Activated CD4-positive, alpha-beta T cell treated with anti-CD3 and anti-CD28 coated beads for 1 hour (primary cell): ENCODE measurements at places on chromosomes 4 and X.

GRCh38 chr4:99808260-99808857 lies 8.3 kb upstream of the DAPP1 start:
- DNase-seq = peak; percentile 60

DNA sequence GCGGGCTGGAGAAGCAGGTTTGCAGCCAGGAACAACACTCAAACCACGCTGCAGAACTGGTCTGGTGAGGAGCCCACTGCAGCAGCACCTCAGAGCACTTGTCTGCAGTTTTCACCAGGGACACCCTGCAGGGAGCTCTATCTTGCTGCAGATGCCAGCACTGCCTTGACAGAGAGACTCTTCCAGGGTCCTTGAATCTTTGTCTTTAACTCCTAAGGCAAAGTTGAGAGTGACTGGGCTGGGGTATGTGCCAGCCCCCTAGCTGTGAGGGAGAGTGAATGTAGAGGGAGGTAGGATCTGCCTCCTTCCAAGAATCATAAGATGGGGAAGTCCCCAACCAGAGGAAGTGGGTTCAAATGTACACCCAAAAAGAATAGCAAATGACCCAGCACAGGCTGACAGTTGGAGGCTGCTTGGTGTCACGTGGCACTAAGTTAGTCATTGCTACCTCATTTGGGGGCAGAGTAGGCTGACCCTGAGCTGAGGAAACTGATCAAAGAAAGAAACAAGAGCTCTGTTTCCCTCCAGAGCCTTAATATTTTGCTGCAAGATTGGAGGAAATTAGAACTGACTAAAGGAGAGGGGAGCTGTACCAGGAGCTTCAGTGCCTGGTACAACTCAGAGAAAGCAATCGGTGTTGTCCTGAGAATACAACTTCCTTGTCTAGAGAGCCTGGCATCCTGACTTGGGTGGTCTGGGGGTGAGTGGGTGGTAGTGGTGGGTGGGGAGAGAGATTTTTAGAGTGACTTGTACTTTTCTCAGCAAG lies 28.2 kb upstream of the HUWE1 start:
- DNase-seq = peak; percentile 12

DNA sequence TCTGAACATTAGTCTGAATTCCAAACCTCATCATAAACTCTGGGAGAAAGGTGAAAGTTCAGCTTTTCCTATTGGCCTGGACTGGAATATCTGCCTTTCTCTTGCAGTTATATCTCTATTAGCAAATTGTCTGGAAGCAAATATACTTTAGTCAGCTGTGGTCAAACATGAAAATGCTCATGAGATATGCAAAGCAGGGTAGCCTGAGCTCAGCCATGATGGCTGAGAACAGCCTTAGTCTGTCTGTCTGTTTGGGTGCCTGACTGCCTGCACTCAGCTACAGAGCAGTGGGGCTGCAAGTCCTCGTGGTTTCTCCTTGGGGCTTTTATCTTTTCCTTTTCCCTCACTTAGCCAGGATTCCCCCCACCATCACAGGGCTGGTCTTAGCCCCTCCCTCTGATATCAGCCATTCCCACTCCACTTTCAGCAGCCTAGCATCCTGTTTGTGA lies 19.5 kb upstream of the PGRMC2 start:
- DNase-seq = no peak

DNA sequence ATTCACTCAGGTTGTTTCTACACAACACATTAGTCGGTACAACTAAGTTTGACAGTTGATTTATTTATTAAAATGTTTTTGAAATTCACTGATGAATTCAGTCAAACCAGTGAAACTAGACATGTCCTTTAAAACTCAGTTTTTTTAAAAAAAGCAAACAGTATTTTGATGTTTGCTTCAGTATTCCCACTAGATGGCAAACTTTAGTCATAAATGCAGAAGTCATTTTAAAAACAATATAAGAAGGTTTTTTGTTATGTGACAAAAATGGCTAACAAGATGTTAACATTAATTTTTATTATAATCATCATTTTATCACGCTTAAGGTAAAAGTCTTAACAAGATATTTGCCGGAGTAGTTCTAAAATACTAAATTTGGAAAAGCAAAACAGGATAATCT lies 1337.8 kb upstream of the DIAPH2 start:
- DNase-seq = no peak

- no peak for DNase-seq
Observed at GRCh38 chrX:33132569-33132968, 78.8 kb downstream of the DMD start.

GRCh38 chr4:5387457-5387856 lies 320.9 kb downstream of the EVC2 start:
- no peak for DNase-seq

DNA sequence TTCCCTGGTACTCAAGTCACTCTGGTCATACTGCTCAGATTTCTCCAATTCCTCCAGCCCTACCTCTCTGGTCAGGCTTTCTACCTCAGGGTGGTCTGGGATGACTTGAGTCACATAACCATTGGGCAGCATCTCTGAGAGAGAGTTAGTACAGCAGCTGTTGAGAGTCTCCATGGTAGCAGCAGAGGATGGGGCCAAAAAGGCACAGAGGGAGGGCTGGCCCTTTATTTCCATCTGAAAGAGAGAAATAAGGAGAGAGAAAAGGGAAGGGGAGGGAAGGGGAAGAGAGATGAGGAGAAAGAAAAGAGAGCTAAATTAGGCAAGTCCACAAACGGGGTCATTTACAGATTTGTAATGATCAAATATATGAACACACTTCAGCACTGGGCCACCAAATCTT lies 149.1 kb upstream of the ARHGEF9 start:
- DNase-seq = no peak

GRCh38 chrX:123223409-123223808 lies 39.3 kb downstream of the GRIA3 start:
- DNase-seq = no peak
